ENCODE measurements at places on chromosomes 16 and 17. TPM values are rescaled to one million over a fixed set of nuclear protein-coding genes. Genes with fewer than 3 reads are reported as not detected.

GRCh38 chr16:5072334-5073278 is 963 bp downstream of the ALG1 start:
- DNase-seq: no peak

DNA sequence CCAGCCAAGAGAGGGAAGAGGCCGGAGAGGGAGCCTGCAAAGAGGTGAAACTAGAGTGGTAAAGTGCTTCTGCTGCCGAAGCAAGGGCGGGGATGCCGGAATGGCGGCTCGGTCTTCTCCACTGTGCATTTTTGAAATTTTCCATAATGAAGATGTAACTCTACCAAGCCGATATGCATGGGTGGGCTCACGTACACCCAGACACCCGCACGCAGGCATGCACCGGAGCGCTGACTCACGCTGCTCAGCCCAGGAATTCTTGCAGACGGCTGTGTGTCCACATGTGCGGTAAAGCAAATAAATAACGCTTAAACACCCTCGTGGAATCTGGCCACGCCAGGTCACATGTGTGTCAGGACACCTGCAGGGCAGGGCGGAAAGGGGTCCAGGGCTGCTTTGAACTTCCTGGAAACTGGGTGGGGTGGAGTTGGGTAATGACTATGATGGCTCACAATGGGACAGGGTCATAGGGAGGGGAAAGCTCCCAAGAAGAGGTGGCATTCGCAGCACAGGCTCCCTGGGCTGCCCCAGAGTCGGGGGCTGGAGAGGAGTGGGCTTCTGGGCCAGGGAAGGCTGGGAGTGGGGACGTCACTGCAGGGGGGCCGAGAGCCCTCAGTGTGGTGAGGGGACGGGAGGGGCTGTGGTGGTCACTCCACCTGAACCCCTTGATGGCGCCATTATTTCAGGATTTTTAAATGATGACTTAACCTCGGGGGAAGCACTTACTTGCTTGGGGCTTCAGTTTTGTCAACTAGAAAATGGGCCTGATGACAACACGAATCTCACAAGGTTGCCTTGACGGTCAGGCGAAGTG is 265.5 kb downstream of the PARN start:
- DNase-seq: peak; percentile 92

Gene NLE1
- polyA plus RNA-seq: 30.0 TPM

GRCh38 chr16:19945934-19946333 is 61.3 kb upstream of the GPRC5B start:
- DNase-seq: no peak

DNA sequence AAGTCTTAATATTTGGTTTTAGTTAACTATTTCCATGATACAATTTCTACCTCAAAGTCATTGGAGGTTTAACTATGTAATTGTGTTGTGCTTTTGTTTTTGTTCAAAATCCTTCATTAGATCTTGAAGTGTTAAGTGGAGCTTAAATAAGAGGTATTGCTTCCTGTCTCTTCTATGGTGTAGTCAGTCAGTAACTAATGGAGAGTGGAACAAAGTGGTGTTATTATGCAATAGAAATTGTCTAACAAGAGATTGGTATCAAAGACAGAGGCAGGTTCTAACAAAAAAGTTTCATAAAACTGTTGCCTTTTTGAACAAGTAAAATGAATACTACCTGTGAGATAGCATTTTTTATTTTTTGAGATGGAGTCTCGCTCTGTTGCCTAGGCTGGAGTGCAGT is 45.2 kb downstream of the GRB7 start:
- DNase-seq: no peak

Gene TBX2
- 2.3 TPM for polyA plus RNA-seq

DNA sequence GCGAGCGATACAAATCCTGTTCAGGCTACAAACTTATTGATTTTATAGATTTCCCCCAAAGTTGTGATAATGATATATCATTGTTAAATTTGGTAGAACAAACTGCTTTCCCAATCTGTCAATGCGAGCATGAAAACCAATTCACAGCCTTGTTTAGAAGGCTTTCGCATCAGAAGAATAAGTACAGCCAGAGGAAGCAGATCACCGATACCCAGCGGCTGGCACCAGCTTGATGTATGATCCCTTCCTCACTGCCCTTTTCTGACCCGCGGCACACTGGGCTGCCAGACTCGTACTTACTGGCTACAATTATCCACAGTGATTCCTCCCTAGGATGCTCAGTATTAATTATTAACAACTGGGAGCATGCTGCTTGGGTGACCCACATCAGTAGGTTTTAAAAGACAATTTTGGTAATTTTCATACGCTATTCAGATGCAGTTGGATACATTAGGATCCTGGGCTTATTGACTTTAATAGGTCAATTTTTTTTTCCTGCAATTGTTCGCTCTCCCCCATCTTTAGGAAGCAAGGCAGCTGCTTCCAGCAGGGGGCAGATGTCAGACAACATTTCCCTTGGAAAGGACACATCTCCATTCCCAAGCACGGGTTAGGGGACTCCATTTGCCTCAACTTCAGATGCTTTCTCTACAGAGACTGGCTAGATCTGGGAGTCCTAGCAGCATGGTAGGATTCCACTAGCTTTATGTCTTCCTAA is 582.7 kb upstream of the PSMD7 start:
- DNase-seq: peak; percentile 9

GRCh38 chr16:10679921-10680320 is 14.8 kb downstream of the TEKT5 start:
- no peak for DNase-seq

Gene NOD2
- polyA plus RNA-seq: not detected

Measured in A549 (cell line).